Neural crest cell (in vitro differentiated cells): ENCODE measurements at places on chromosomes 6 and 20. TPM values are rescaled to one million over a fixed set of nuclear protein-coding genes. Genes with fewer than 3 reads are reported as not detected.

The TCF21 gene
- total RNA-seq, result not detected in 2 replicates

The ZFP64 gene
- 25.5 and 27.1 TPM in 2 replicates for total RNA-seq

DNA sequence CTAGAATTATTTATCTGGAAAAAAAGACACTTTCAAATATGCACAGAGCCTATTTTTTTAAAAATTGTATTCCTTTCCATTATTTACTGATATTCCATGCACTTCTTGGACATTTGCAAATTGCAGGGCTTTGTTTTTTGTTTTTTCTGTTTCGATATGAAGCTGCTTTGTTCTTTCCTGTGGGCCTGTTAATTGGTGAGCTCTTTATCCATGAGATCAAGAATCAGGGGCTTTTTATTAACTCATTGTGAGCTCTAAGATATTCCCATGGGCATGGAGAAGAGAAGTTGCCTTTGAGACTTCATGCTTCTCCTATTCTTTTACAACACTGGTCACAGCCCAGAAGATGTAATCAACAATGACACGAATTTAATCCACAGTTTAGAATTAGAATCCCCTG, 145.1 kb downstream of the SAMD5 start:
- H3K4me3 ChIP-seq, result no peak overlapping the region
- H3K27me3 ChIP-seq, result no peaks in the 10 kb centered on the region
- no peak for DNase-seq
- no peak overlapping the region for H3K27ac ChIP-seq
- H3K4me1 ChIP-seq, result peaks cover 17% of the 10 kb centered on the region

GRCh38 chr6:72715119-72715518, 93.3 kb downstream of the KCNQ5 start:
- H3K4me1 ChIP-seq, result peaks cover 10% of the 10 kb centered on the region
- no peak overlapping the region for H3K27ac ChIP-seq
- DNase-seq, result no peak
- peaks cover 2% of the 10 kb centered on the region for H3K36me3 ChIP-seq

DNA sequence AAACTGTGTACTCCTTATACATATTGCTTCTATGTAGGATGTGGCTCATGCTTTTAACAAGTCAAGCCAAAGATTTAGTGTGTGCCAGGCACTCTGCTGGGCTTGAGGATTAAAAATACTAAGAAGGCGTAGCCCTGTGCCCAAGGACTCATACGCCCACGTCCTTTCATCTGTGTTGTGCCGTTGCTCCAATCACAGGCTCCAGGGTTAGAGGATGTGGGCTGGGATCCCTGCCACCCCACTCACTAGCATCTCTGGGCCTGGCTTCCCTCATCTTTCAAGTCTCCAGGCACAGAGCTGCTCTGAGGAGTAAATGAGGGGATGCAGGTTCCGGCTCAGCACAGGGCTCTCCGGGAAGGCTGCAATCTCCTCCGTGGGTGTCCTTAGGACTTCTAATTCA, 214.2 kb downstream of the SYNDIG1 start:
- no peak overlapping the region for H3K27ac ChIP-seq
- no peak for DNase-seq
- H3K27me3 ChIP-seq, result peaks cover 7% of the 10 kb centered on the region
- H3K4me1 ChIP-seq, result no peaks in the 10 kb centered on the region
- no peak overlapping the region for H3K4me3 ChIP-seq

The FAM83C gene
- not detected in 2 replicates for total RNA-seq

- no peaks in the 10 kb centered on the region for H3K4me1 ChIP-seq
- no peak for DNase-seq
- H3K36me3 ChIP-seq, result no peaks in the 10 kb centered on the region
- H3K27me3 ChIP-seq, result no peaks in the 10 kb centered on the region
- H3K4me3 ChIP-seq, result no peak overlapping the region
These were observed 1101.7 kb upstream of the EYS start for GRCh38 chr6:66808771-66809170.

GRCh38 chr6:56146086-56146485, 101.3 kb downstream of the COL21A1 start:
- no peak overlapping the region for H3K27ac ChIP-seq
- no peak for DNase-seq
- no peaks in the 10 kb centered on the region for H3K36me3 ChIP-seq
- no peaks in the 10 kb centered on the region for H3K27me3 ChIP-seq
- no peaks in the 10 kb centered on the region for H3K4me1 ChIP-seq
- H3K4me3 ChIP-seq, result no peak overlapping the region

DNA sequence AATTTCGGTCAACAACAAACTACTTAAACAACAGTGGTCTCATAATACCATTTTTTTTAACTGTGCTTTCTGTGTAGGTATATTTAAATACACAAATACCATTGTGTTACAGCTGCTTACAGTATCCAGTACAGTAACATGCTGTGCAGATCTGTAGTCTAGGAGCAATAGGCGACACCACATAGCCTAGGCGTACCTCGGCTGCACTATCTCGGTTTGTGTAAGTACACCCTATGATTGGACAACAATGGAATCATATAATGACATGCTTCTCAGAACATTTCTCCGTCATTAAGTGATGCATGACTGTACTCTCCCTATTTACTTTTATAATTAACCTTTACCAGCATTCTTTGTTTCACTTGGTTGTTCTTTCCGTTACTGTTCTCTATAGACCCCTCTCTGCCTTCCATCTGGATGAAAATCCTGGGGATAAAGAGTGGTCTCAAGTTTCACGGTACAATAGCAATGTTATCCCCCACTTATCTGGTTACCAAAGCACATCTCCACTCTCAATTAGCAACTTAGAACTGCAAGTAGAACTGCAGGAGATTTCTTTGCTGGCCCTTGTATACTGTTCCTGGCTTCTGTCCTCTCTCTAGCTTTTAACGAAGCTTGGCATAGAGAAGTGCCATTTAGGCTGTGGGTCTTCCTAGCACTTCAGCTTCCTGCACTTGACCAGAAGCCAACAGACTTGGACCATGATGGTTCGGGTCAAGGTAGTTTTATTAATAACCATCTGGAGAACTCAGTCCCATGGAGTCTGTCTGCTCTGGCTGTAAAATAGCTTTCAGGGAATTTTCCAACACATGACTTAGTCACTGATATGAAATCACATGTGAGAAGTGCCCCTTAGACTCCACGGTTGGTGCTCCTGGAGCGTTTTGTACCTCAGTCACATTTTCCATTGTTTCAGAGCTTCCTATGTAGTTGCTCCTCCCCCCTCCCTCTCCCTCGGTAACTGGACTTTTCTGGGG, 80.4 kb upstream of the POPDC3 start:
- no peak overlapping the region for H3K27ac ChIP-seq
- H3K4me1 ChIP-seq, result peaks cover 56% of the 10 kb centered on the region
- DNase-seq, result no peak
- H3K4me3 ChIP-seq, result no peak overlapping the region
- no peaks in the 10 kb centered on the region for H3K27me3 ChIP-seq
- H3K36me3 ChIP-seq, result no peaks in the 10 kb centered on the region

DNA sequence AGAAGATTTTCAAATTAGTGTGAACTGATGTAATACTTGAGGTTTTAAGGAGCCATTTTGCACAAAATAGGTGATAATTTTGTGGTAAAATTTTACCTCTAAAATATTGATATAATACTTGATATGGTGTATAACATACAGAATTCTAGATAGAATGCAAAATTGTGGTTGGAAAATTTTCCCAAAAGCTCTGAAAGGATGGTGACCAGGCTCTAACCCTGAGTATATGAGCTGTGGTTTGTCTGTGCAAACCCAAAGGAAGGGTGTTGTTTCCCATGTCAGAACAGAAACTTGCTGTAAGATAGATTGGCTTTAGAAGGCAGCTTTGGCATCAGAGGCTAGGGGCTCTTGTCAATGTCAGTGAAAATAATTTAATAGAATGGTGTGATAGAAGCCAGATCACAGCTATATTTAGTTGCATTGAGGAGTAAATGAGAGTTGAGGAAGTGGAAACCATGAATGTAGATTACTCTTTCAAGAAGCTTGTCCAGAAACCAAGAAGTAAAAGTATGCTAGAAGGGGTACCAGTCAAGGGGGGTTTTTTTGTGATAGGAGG, 257.7 kb downstream of the FARS2 start:
- DNase-seq, result no peak
- H3K27me3 ChIP-seq, result no peaks in the 10 kb centered on the region
- no peaks in the 10 kb centered on the region for H3K4me1 ChIP-seq
- H3K4me3 ChIP-seq, result no peak overlapping the region

GRCh38 chr20:1205802-1206201, 2.5 kb downstream of the C20orf202 start:
- H3K4me1 ChIP-seq, result no peaks in the 10 kb centered on the region
- no peaks in the 10 kb centered on the region for H3K36me3 ChIP-seq
- H3K4me3 ChIP-seq, result no peak overlapping the region
- no peak for DNase-seq
- peaks cover 32% of the 10 kb centered on the region for H3K27me3 ChIP-seq

DNA sequence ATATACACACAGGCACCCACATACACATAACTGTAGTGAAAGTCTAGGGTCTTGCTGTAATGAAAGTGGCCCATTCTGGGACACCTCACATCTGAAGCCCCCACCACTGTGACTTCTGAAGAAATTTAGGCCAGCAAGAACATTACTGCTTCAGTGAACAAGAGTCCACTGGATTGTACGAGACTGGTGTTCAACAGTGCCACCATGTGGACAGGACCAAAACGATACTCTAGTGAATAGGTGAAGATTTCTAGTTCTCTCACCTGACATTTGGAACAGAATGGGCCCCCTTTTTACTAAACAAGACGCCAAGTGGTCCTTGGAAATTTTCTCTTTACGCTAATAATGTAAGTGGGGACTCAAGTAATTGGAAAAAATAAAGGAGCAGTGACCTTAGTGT, 156.9 kb downstream of the MAFB start:
- peaks cover 5% of the 10 kb centered on the region for H3K36me3 ChIP-seq
- H3K4me3 ChIP-seq, result no peak overlapping the region
- H3K4me1 ChIP-seq, result no peaks in the 10 kb centered on the region
- no peak overlapping the region for H3K27ac ChIP-seq
- H3K27me3 ChIP-seq, result peaks cover 9% of the 10 kb centered on the region
- DNase-seq, result no peak
